ENCODE measurements at places on chromosomes 4 and X. TPM values are rescaled to one million over a fixed set of nuclear protein-coding genes. Genes with fewer than 3 reads are reported as not detected.

DNA sequence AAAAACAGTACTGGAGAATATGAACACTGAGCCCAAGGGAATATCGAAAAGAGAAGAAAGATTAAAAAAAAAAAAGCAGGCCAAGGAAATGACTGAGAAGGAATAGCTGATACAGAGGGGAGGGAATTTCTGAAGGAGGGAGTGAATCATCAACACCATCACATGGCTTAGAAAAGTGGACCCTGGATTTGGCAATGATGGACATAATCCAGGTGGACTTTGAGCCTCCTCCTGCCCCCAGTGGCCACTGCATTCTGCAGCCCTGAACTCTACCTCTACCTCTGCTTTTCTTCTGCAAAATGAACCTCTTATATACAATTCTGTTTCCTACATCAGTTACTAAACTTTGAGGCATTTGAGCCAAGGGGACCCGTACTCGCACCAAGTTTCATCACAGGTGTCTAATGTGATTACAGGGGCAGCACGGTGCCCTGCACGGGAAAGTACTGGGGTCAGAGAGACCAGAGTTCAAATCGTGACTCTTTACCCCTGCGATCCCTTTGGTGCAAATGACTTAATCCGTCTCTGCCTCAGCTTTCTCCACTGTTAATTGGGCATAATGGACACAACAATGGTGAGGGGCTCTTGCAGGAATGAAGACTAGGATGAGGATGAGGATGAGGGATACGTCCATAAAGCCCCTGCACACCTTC, 1.1 kb downstream of the OCIAD2 start:
- DNase-seq = peak; percentile 71

- peak; percentile 36 for DNase-seq
These were observed 17.5 kb upstream of the SH3KBP1 start for GRCh38 chrX:19904778-19905367.

DNA sequence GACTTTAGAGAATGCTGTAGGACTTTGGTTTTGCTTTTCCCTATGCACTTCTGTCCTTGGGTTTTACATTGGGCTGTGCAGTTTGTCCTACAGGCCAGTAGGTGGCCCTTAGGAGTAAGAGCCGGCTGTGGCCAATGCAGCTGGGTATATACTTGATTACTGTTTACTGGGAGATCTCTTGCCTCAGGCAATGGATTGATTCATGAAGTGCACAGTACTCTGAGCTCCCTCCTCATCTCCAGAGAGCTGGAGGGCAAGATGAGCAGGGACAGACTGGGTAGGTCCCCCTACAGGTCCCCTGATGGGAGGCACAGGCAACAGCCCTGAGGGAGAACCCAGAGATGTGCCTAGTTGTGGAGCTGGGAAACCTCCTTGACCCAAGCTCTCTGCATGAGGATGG, 103.8 kb upstream of the QRFPR start:
- peak; percentile 73 for DNase-seq

GRCh38 chrX:87468941-87469340, 48.7 kb upstream of the KLHL4 start:
- no peak for DNase-seq

DNA sequence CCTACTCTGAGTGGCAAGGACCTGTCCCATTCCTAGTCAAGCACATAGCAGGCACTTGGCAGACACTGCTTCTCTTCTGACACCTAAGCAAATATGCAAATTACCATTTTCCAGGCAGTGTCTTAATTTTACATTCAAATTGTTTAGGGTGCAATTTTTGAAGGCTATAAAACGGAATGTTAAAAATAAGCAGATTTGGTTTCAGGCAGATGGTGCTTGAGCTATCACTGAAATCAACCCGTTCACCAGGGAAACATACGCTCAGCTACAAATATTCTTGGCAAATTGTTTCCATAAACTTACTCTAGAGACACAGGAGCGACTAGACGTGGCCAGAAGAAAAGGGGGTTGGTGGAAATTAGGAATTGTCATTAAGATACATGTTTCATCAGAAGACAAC, 45.7 kb downstream of the BEND2 start:
- DNase-seq = no peak

DNA sequence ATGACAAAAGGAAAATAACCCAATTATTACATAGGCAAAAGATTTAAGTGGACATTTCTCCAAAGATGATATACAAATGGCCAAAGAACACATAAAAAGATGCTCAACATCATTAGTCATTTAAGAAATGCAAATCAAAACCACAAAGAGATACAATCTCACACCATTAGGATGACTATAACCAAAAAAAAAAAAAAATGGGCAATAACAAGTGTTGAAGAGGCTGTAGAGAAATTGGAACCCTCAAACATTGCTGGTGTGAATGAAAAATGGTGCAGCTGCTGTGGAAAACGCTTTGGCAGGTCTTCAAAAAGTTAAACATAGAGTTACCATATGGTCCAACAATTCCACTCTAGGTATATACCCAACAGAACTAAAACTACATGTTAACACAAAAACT, 5.6 kb upstream of the PRDX4 start:
- DNase-seq = no peak

DNA sequence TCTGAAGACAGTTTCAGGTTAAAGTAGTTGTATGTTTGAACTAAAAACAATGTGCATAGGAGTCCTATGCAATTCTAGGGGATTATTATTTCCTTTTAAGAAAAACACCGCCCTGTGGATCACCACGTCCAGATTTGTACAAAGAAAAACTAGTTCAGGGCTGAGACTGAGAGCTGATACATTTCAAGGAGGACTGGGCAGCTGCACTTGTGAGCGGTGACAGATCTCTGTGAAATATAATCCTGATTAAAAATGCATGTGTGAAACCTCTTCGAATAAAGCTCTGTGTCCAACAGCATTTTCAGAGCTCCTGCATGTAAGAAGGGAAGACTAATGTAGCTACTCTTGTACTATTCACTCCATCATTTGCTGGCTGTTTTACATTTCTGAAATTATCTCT, 365.8 kb upstream of the PITX2 start:
- no peak for DNase-seq

DNA sequence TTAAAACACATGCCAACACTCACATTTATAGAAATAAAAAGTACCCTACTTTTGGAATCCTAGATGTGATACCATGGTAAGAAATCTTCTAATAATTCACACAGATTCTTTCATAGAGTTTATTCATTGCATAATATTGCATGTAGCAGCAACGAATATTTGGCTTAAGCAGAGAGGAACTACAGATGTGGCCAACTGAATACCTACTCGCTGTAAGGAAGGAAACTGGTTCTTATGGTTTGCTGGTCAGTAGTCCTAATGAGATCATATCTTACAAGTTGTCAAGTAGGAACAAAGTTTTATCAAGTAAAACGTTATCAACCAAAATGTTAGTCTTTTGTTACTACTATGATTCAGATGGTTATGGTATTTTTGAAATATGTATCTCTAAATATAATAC, 996.1 kb downstream of the PDHA2 start:
- no peak for DNase-seq

DNA sequence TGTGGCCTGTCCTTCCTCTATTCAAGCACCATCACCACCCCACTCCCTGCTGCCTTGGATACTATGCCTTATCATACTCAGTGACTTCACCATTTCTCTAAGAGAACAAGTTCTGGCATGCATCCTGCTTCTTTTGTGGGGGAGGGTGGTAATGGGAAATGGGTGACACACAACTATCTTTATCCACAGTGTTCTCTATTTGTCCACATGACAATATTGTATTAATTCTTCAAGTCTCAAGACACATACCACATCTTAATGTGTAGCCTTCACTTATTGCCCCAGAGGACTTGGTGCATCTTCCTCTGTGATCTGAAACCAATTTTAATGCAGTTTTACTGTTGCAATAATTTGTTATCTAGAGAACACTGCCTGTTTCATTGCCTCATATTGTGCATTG, 29.3 kb upstream of the UGT2B7 start:
- DNase-seq = no peak

DNA sequence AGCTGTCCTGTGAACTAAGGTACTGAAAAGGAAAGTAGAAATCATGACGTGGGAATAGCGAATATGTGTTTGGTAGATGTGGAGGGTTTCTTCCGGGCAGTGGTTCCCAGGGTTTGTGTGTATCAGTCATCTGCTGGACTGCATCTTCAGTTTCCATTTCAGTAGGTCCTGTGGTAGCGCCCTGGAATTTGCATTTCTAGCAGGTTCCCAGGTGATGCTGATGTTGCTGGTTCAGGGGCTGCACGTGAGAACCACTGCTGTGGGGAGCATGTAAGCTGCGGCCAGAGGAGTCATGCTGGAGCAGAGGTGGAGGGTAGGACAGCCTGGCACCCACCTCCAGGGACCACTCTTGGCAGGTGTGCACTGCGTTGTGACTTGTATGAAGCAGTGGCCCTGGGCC, 47.1 kb downstream of the ARHGAP10 start:
- no peak for DNase-seq

Gene ZNF595
- 4.2 TPM for polyA plus RNA-seq

Gene SSX1
- not detected for polyA plus RNA-seq

Gene F11
- polyA plus RNA-seq = 7.1 TPM

Gene MTMR8
- polyA plus RNA-seq = 1.7 TPM

Gene ARHGAP6
- 4.9 TPM for polyA plus RNA-seq

Gene MSANTD1
- 0.51 TPM for polyA plus RNA-seq

Gene ZNF41
- polyA plus RNA-seq = 2.1 TPM
